ENCODE measurements at places on chromosomes 7 and 10.

GRCh38 chr10:99682032-99682431 is 22.7 kb downstream of the ENTPD7 start:
- DNase-seq: no peak

GRCh38 chr7:85021101-85021704 is 165.7 kb downstream of the SEMA3D start:
- DNase-seq: no peak

- no peak for DNase-seq
Observed at GRCh38 chr7:98733036-98733435, 116.0 kb downstream of the NPTX2 start.

DNA sequence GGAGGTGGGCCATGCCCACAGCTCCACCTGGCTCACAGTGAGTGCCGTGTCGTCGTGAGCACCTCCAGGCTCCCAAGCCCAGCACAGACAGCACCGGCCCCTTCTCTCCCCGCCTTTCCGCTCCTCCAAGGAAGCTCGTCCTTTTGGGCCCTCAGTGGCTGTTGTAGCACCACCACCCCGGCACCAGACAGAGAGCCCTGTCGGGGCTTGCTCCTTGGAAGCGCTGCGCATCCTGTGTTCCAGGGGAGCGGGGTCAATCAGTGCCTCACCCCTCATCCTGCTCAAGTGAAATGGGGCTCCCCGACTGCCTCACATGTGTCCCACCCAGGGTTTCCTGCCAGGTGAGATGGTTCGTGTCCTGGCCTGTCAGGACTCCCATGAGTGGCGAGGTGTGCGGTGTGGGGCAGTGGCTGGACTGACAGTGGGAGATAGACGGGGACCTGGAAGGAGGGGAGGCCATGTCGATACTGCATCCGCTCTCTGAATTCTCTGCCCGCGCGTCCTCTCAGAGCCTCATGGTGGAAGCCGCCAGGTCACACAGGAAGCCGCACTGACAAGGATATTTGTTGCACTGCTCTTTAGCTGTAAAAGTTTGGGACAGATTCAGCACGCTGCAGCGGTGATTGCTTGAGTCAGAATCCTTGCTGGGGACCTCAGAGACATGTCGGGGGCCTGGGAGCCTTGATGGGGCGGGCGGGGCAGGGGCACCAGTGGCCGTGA is 107.1 kb downstream of the INPP5A start:
- DNase-seq: no peak

DNA sequence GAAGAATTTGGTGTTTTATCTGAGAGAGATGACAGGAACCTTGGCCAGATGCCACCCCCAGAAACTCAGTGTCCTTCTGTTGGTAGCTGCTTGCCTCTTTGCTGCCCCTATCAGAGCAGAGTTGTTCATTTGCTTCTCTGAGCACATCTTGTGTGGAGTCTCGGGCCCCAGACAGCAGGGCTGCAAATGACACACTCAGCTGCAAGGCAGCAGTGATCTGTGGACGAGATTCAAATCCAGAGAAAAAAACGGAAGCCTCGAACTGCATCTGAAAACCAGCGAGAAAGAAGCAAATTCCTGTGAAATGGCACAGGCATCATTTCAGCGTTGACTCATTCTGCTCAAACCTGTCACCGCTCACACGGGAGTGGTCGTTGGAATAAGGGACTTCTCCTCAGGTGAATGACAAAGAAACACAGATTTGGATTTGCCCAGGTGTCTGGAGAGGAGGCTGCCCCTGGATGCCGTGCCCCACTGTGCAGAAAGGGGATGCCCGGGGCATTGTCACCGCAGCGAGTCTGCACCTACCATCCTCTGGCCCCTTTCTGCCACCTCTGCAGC is 144.7 kb downstream of the PFKFB3 start:
- DNase-seq: peak; percentile 25

DNA sequence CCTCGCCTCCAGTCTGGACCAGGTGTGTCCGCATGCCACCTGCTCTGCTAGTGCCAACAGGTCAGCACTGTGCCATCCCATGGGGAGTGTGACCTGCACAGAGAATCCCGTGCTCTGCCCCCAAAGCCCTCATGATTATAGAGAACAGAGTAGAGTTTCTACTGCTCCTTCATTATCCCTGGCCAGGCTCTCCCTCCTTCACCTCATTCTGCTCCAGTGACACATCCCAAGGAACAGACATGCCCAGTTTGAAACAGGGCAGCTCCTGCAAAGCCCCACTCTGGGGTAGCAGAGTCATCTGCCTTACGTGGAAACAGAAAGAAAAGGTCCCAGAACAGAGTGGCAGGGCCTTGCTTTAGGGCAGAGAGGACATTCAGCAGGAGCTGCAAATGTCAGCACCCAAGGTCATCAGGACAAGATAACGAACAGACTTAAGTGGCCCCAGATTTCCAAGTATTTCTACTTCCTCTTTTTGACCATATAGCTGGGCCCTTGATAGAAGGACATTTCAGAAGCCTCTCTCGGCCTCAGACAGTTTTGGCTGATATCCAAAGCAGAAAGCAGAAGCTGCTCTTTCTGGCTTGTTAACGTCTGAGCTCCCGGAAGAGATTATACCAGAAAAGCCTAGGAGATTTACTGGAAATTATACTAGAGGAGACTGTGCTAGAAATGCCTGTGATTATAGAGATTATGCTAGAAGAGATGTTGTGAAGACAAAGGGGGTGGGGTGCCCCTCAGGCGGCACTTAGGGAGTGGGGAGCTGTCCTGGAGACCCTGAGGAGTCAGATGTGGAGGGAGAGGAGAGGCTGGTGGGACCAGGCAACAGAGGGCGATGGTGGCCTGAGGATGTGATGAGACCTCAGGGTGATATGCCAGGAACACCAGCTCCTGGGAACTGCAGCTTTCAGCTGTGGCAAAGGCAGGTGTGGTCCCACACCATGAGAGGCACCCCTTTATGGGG is 12.6 kb downstream of the TMEM176B start:
- DNase-seq: no peak

DNA sequence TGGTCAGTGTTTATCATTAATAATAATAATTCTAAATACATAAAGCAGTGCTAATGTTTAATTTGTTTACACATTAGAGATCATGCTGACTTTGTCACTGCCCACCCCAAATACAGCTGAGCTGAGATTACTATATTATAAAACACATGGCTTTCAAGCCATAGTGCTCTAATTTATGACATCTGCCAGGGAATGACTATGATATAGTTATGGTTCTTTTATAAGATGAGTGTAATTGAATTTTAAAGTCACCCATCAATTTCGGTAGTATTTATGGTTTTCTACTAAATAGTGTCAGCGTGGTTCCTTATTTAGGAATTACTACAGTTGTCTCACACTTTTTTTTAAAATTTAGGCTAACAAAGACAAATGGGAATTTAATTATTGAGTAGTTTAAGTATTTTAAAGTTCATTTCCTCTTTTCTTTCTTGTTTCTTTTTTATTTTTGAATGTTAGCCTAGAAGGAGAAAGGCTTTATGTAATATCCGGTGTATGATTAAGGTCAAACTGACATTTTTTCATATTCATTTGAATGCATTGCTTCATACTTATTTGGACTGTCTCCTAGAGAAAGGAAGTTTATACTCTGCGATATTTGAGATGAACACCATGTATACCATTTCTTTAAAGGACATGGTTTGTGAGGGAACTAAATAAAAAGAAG is 3.9 kb downstream of the CDK14 start:
- no peak for DNase-seq

- DNase-seq: no peak
Observed at GRCh38 chr10:131205556-131205955, 106.0 kb downstream of the TCERG1L start.

GRCh38 chr10:82358486-82359099 is 483.6 kb downstream of the NRG3 start:
- no peak for DNase-seq

- no peak for DNase-seq
Observed at GRCh38 chr7:44367475-44368043, 42.2 kb upstream of the CAMK2B start.

DNA sequence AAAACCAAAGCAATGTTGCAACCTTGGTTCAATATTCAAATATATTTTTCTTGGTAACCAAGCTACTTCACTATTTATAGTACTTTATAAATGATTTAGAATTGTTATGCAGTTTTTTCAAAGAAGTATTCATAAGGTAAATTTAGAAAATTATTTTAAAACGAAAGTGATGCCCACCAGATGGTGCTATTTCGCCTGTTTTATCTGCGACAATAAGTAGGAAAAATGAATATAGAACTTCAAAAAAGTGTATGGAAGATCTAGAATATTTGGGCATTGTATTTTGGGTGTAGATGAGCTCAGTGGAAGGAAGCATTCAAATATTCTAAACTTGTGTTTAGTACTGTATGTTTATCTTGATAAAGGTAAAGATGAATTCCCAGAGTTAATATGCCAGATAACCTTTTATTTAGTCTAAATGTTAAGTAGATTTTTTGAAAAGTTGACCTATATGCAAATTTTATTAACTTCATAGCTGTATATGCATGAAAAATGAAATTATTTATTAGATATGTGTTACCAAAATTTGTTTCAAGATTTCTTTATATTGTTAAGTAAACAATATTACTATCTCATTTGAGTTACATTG is 93.2 kb downstream of the ADK start:
- DNase-seq: no peak

- DNase-seq: no peak
Observed at GRCh38 chr7:28432105-28432504, 19.8 kb downstream of the CREB5 start.

- no peak for DNase-seq
Observed at GRCh38 chr7:155210356-155210755, 87.3 kb upstream of the INSIG1 start.

GRCh38 chr7:16318989-16319915 is 102.1 kb downstream of the CRPPA start:
- no peak for DNase-seq

DNA sequence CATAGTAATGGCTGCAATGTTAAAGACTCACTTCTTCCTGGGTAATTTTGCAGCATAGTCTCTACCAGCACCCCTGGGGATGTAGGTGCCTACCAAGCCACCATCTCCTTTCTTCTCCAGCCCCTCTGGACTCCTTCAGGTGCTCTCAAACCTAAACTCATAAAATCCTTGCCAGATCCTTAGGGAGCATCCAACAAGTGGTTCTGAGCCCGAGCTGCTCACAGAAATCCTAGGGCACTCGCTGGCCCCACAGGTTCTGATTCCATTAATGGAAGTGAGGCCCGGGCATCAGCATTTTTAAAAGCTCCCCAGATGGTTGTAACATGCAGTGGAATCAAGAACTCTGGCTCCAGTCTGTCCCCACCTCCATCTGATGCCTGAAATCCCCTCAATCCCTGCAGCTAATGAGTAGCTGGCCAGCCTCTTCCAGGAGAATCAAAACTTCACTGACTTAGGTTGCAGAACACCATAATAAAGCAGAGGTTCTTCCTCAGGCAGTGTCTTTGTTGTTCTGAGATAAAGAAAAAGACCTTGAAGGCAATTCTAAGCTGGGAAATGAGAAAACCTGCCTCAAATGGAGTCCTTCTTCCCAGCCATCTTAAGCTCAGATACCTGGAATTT is 336.8 kb downstream of the KCNMA1 start:
- DNase-seq: no peak

DNA sequence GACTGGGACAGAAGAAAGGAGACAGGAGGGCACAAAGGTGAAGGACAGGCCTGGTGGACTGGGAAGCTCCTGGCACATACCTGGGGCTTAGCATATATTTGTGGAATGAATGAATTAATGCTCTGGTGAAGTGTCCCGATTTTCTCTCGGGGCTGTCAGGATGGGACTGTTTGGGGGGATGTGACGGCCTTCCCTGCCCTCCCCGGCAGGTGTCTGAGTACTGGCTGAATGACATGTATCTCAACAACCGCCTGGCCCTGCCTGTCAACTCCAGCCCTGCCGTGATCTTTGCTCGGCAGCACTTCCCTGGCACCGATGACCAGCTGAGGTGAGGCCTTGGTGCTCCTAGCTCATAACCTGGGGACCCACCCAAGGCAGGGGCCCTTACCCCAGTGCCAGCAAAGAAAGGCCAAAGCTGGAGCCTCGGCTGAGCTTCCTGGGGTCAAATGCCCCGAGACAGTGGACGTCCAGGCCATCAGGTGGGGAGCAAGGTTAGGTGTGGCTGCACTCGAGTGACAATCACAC is 6.5 kb downstream of the CHAT start:
- no peak for DNase-seq

DNA sequence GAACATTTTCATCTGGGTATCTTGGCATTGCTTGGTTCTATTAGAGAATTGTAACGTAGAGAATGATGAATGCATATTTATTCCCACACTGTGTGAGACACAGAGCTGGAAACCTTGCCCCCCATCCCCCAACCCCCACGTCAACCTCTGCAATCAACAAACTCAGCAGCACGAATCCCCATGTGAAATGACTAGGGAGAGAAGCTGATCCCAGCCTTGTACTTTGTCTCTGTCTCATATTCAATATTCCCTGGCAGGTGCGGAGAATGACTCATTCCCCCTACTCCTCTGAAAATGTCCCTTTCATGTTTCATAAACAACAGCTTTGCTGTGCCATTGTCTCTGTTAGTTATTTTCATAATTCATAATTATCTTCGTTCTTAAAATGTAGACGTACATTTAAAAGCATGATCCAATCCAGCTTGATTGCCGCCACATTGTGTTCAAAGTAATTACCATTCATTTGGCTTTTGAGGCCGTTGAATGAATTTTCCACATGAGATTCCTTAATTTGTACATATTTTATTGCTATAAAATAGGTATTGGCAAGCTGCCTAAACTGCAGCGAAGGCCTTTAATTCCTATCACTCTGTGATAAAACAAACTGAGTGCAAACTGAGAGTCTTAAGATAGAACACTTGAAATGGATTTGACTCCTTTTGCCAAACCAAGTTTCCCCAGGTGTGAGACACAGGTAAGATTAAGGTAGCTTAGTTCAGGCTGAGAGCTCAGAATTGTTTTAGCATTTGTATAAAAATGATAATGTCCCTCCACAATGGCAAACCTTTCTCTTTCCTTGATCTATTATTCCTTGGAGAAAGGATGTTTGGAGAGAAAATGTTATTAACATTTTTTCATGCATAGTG is 920.2 kb downstream of the TYW1 start:
- no peak for DNase-seq

- DNase-seq: no peak
Observed at GRCh38 chr7:122136078-122136477, 8.0 kb downstream of the AASS start.

- DNase-seq: no peak
Observed at GRCh38 chr7:110827287-110827855, 263.6 kb upstream of the LRRN3 start.

DNA sequence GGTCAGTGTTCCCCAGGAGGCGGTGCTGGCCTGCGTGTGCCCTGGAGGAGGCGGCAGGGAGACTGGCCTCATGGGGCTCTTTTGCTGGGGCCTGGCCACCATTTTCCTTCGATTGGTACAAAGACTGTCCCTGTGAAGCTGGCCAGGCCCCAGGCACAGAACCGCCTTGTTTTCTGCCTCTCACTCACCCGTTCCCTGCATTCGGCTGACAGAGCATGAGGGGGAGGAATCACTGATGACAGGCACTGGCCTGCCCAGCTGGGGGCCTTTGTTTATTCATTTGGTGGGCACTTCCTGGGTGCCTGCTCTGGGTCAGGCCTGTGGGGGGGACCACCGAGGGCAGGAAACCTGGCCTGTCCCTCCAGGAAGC is 139.2 kb downstream of the FAM53B start:
- DNase-seq: no peak

- no peak for DNase-seq
Observed at GRCh38 chr10:18350340-18350739, 210.1 kb downstream of the CACNB2 start.

GRCh38 chr7:43196379-43196778 is 83.9 kb downstream of the HECW1 start:
- no peak for DNase-seq

GRCh38 chr7:151905353-151905752 is 28.4 kb upstream of the PRKAG2 start:
- no peak for DNase-seq

GRCh38 chr7:106462914-106463482 is 178.2 kb upstream of the NAMPT start:
- no peak for DNase-seq
